ENCODE measurements at places on chromosomes 11 and 22. TPM values are rescaled to one million over a fixed set of nuclear protein-coding genes. Genes with fewer than 3 reads are reported as not detected.

Gene YWHAH
- total RNA-seq = 74.2 TPM

Gene SLC2A11
- 11.1 TPM for total RNA-seq

GRCh38 chr22:41471568-41471967 is 2.7 kb downstream of the ACO2 start:
- H3K27me3 ChIP-seq = no peaks in the 10 kb centered on the region
- DNase-seq = no peak
- H3K27ac ChIP-seq = peak overlapping the region; percentile 68
- peaks cover 14% of the 10 kb centered on the region for H3K36me3 ChIP-seq
- H3K4me3 ChIP-seq = no peak overlapping the region

DNA sequence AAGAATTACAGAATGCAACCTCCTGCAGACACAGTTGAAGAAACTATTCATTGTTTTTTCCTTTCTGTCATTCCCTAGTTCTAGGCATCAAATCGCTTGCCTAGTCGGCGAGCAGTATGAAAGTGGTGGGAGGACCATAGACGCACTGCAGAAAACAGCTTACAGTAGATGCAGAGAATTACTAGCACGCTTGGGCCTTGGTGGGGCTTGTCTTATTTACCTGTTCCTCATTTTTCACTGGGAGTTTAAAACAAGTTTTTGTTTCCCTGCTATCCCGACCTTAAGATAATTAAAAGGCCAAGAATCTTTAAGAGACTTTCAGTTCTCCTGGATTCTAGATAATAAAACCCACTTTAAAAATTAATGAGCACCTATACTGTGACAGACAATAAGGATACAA is 713 bp upstream of the ARL14EP start:
- peaks cover 9% of the 10 kb centered on the region for H3K36me3 ChIP-seq
- H3K4me3 ChIP-seq = peak overlapping the region; percentile 99
- peaks cover 20% of the 10 kb centered on the region for H3K27me3 ChIP-seq

DNA sequence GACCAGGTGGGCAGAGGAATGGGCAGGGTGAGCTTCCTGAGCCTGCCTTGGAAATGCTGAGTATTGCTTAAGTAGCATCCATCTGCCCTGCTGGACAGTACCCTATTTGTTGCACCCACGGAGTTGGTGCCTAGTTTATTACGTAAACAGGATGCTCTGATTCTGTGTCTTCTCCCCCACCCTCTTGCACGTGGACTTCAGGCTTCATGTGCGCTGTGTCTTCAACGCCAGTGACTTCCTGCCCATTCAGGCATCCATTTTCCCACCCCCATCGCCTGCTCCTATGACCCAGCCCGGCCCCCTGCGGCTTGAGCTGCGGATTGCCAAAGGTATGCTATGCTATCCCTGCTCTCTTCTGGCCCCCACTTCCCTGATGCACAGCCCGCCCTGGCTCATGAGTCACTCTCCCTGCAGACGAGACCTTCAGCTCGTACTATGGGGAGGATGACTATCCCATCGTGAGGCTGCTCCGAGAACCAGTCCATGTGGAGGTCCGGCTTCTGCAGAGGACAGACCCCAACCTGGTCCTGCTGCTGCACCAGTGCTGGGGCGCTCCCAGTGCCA is 5.7 kb downstream of the ZP1 start:
- no peak overlapping the region for H3K27ac ChIP-seq
- no peaks in the 10 kb centered on the region for H3K36me3 ChIP-seq
- H3K4me3 ChIP-seq = no peak overlapping the region
- no peak for DNase-seq
- peaks cover 28% of the 10 kb centered on the region for H3K4me1 ChIP-seq

DNA sequence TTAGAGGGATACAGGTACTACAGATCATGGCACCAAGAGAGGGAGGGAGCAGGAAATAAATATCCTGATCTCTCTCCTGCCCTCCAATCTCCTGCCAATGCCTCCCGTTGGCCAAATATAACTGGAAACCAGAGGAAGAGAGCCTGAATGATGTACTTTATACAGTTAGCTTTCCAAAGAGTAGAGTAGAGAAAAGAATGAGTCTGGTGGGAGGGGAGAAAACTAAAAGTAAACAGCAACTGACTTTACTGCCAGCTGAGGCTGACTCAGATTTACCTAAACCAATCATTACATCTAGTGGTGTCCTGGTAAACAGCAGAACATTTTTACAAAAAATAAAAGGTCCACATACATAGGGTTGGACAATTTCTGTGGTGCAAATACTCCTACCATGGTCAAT is 5.1 kb downstream of the MPZL3 start:
- peaks cover 34% of the 10 kb centered on the region for H3K36me3 ChIP-seq
- peak overlapping the region; percentile 77 for H3K27ac ChIP-seq
- H3K4me3 ChIP-seq = peak overlapping the region; percentile 60
- no peak for DNase-seq

GRCh38 chr11:91222830-91223229 is 1000.0 kb upstream of the CHORDC1 start:
- DNase-seq = no peak
- no peak overlapping the region for H3K27ac ChIP-seq
- no peaks in the 10 kb centered on the region for H3K36me3 ChIP-seq
- H3K4me1 ChIP-seq = no peaks in the 10 kb centered on the region
- H3K27me3 ChIP-seq = no peaks in the 10 kb centered on the region
- H3K4me3 ChIP-seq = no peak overlapping the region

Measured in activated T-cell treated with anti-CD3 and anti-CD28 coated beads, Interleukin-2, amount 50 U/mL, for 72 hours (primary cell).